ENCODE measurements at places on chromosomes 2 and 18.
A peak's percentile ranks its signal among the peaks of the same experiment; 100 is the strongest.

GRCh38 chr2:71938659-71939587 lies 208.7 kb downstream of the CYP26B1 start:
- no peak for DNase-seq

DNA sequence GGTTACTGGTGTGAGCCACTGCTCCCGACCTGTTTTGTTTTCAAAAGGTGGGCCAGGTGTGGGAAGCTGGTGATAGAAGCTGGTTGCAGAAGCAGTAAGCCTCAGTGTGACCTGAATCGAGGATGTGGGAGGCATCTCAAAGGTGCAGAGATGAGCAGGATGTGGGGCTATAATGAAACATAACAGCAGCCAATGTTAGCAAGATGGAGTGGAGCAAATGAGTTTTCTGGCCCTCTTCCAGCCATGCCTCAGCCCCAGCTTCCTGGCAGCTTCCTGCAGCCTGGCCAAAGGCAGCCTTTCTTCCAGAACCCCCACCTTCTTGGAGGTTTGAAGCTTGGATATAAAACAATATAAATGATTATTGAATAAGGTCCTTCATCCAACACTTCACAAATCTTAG lies 184.8 kb downstream of the NCK2 start:
- peak; percentile 14 for DNase-seq

GRCh38 chr18:50170004-50170403 lies 24.9 kb downstream of the MYO5B start:
- DNase-seq, result no peak

- DNase-seq, result no peak
These were observed 107.1 kb downstream of the POLE4 start for GRCh38 chr2:75065402-75066008.

Data from CD4-positive, alpha-beta T cell treated with Interferon gamma for 1 hour (primary cell).